ENCODE measurements at places on chromosomes 2 and 18. TPM values are rescaled to one million over a fixed set of nuclear protein-coding genes. Genes with fewer than 3 reads are reported as not detected.

Gene FAM124B
- 0.06 TPM for total RNA-seq

Gene HNMT
- 0.85 TPM for total RNA-seq

Gene ANTXR1
- 154 TPM for total RNA-seq

Gene LYG2
- total RNA-seq, result 0.17 TPM

All from A549 treated with RU486 at 1 μM for 4 hours (cell line).